Activated naive CD4-positive, alpha-beta T cell treated with anti-CD3 and anti-CD28 coated beads for 36 hours (primary cell): ENCODE measurements at places on chromosomes 4 and X.

DNA sequence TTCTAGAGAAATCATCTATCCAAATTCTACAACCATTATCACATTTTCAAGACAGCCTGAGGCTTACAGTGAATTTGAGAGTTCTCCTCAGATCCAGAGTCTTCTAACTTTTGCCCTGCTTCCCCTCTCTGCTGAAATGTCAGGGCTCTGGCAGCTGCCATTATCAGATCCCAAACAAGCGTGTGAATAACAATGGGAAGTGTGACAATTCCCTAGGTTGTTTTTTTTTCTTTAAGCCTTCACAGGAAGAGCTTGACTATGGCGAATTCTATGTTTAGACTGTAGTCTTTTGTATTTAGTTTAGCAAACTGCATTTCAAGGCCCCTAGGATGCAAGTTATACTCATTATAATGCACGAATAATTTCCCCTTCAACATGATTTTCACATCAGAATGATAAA, 61.3 kb upstream of the KDR start:
- DNase-seq: no peak

DNA sequence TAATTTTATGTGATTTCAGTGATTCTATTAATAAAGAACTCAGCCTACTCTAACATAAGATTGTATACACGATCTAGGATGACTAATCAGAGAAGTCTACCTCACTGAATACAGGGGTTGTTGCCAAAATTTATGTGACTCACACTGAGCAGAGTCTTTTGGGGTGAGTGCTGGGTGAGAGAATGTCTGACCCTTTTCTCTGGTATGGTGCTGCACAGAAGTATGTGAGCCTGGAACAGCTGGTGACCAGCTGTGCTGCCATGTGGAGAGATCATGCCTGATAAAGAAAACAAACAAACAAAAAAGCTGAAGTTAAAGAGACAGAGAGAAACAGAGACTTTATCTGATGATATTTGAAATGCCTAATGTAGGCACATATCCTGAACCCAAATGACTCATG, 618.1 kb upstream of the GRIA3 start:
- no peak for DNase-seq

DNA sequence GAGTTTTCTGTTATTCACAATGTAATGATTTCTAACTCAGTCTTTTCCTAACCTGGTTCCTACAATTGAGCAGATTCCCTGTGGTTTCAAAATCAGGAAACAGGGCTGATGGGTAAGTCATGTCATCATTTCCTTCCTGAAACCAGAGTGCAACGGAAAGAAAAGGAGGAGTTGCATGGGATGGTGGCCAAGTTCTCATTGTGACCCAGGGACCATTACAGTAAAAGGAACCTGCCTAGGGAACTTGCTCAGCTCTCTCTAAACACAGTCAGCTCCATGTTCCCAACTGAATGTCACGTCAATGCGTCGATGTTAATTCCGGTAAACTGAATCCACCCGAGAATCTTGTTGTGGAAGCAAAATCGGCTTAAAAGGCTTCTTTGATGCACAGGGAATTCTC, 51.2 kb downstream of the LGI2 start:
- no peak for DNase-seq

- DNase-seq: no peak
Measured at GRCh38 chrX:14064626-14065432, 35.1 kb upstream of the GEMIN8 start.

- no peak for DNase-seq
Measured at GRCh38 chr4:99154658-99155342, 10.7 kb upstream of the ADH4 start.

- DNase-seq: no peak
Measured at GRCh38 chr4:128220286-128221235, 67.1 kb downstream of the PGRMC2 start.

GRCh38 chrX:20378233-20378920, 111.7 kb upstream of the RPS6KA3 start:
- DNase-seq: peak; percentile 55

DNA sequence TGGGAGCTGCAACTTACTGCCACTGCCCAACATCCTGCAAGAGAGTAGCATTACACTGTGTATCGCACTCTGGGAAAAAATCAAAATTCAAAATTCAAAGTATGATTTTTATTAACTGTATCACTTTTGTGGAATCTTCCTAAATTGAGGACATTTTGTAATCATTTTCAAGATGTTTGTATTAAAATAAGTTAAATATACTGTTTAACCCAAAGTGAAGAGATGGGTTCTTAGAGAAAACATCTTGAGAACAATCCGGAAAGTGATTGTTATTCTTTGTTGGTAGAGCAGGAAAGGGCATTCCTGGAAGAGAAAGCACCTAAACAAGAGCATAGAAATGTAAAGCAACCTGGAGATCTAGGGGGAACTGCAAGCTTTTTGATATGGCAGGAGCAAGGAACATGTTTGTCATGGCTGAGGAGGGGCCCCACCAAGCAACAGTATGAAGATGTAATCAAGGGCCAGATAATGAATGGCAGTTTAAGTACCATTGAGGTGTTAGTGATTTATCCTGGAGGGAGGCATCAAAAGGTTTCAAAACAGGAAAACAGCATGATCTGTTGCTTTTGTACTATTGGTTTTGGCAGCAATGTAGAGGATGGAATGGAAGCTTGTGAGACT, 14.1 kb upstream of the SEC24D start:
- DNase-seq: no peak

GRCh38 chr4:742096-742741, 36.6 kb downstream of the PCGF3 start:
- no peak for DNase-seq

DNA sequence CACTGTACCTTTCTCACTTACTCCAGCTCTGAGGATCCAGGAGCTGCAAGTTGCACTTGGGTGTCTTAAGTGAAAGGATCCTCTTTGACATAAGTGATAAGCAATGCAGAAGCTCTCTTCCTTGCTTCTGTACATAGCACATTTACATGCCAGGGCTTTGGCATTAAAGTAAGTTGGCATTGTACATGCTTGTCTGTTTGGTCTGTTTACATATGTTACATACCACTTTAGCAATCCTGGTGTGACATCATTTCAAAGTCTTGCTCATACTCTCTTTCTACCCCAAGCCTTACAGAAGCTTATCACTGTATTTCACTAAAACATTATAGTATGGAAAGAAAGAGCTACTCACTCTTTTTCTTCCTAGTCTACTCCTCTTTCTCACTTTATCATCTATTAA, 2548.3 kb downstream of the ARAP2 start:
- DNase-seq: no peak

GRCh38 chrX:20857746-20858145, 516.5 kb upstream of the CNKSR2 start:
- DNase-seq: no peak

DNA sequence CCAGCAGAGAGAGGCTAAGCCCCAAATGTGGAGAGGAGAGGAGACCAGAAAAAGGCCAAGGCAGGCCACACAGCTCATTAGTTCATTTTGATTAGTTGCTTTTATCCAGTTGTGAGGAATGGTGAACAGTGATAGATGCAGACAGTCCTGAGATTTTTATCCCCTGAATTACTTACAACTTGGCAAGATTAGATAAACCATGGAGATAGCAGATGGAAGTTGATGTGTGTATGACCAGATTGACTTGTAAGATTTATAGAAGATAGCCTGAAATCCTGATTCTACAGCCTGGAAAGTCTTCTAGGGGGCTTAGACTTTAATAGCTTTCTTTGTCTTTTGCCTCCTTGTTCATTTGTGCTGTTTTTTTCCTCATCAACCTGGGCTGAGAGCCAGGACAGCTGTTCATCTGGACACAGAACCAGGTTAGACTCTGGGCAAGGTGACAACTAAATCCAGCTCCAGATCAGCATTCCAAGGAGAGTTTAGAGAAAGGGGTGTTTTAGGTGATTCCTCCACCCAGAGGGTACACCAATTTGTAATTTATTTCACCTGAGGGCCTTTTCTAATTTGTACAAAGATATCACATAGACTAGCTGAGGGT, 215.5 kb downstream of the SPATA18 start:
- no peak for DNase-seq

DNA sequence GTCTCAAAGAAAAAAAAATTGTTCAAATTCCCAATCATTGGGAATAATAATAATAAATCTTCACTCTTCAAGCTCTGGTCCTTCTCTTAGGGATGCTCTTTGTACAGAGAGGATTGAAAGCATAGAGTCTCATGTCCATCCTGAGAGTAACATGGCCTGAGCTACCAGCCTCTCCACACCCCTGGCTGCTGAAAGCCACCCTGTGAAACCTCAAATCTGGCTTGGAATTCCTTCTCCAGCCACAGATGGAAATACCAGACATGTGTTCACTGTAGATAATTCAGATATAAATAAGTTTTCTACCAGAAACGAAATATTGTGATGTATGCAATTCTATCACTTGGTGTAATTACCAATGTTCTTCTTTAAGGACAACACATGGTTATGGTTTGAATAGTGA, 140.6 kb downstream of the ARSF start:
- DNase-seq: no peak

DNA sequence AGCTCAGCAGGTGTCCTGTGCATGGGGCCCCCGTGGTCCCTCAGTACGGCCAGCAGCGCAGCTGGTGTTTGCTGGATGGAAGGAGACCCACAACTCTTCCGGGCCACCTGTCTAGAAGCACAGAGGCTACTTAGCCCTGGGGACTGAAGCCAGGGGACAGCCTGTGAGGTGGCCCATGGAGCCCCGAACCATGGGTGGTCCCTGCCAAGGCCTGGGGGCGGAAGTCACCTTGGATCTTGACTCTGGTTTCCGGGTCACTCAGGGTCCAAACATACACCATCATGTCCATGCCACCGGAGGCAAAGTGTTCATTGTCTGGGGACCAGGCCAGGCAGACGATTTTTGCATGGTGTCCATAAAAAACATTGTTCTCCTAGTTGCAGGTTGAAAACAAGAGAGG, 39.5 kb downstream of the WDR1 start:
- no peak for DNase-seq

DNA sequence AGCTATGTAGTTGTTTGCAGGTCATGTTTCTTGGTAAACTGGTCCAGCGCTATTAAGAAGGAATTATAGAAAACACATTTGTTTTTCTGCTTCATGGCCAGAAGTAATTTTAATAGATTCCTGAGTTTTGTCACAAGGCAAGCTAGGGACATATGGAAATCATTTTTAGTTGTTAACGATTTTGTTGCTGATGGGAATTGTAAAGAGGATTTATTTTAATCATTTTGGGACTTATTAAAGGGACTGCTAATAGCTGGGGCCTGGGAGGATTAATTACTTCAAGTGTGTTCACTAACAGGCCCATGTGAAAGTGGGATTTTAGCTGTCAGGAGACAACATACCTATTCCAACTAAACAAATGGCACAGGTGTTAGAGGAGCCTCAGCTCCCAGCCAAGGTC, 492.0 kb upstream of the ARX start:
- DNase-seq: no peak

GRCh38 chrX:19863212-19863856, 24.1 kb downstream of the SH3KBP1 start:
- DNase-seq: peak; percentile 34

GRCh38 chrX:65609237-65609636, 58.2 kb upstream of the MSN start:
- no peak for DNase-seq

DNA sequence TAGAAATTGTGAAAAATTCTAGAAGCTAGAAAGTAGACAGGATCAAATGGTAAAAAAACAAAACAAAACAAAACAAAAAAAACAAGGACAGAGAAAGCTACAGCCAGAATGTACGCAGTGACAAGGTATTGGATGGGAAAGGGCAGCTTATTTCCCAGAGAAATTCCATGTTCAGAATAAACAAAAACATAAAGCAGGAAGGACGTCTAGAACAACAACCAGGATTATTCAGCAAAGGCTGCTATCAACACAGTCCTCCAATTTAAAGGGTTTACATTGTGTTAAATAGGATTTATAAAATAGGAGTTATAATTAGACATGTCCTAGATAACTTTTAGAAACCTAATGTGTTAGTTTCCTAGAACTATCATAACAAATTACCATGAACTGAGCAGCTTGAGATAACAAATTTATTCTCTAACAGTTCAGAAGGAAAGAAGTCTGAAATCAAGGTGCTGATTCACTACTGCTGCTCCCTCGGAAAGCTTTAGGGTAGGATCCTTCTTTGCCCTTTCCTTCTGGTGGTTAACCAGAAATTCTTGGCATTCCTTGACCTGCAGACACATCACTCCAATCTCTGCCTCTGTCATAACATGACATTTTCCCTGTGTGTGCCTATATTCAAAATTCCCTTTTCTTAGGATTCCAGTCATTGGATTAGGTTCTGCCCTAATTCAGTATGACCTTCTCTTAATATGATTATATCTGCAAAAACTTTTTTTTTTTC, 175.6 kb downstream of the SNCA start:
- no peak for DNase-seq

- no peak for DNase-seq
Measured at GRCh38 chr4:16853640-16854039, 44.8 kb downstream of the LDB2 start.

DNA sequence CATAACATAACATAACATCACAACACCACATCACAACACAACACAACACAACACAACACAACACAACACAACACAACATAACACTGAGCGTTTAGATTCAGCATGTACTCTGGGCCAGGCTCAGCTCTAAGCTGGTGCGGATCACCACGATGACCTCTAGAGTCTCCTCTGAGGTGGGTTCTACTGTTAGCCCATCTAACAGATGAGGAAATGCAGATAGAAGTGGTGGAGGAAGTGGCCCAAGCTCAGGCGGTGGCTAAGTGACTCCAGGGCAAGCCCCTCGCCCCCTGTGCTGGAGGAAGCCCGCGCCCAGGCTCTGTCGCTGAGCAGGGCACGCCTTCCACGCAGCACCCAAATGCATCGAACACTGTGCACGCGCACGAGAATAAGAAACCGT, 45.3 kb upstream of the CDKN2AIP start:
- DNase-seq: no peak

- peak; percentile 50 for DNase-seq
Measured at GRCh38 chr4:54658252-54659093, 716 bp downstream of the KIT start.

DNA sequence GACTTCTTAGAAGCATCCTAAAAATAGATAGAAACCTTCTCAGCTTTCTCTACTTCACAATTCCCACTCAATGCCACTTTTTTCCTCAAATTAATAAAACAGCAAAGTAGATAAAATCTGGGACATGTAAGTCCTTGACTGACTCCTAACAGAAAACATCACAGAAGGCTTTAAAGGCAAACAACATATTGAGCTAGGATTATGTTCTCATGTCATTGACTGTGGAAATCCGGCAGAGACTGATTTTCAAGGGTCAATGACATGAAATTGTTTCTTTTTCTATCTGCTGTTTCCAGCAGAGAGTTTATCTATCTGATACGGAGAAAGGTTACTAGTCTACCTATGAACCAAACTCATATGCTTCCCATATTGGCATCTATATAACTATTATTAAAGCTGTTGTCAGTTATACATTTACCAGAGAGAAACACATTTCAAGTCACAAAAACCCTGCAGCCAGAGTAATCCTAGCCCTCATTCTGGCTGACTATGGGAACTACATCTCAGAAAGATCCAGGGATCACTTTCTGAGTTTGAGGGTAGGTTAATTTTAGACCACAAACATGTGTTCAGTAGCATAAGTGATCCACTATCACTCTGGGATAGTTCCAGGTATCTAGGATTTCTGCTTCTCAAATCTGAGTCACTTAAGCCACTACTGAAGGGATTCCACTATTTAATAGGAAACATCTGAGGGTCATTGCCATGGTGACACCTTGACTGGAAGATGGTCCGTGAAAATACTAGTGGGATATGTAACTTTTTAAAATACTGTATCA, 147.6 kb downstream of the PPP3CA start:
- DNase-seq: no peak
